ENCODE measurements at places on chromosomes 11 and 22.

- peak overlapping the region; percentile 83 for H3K27ac ChIP-seq
- H3K4me1 ChIP-seq, result peaks cover 24% of the 10 kb centered on the region
- no peaks in the 10 kb centered on the region for H3K27me3 ChIP-seq
These were observed 862 bp downstream of the TPP1 start for GRCh38 chr11:6618117-6619003.

DNA sequence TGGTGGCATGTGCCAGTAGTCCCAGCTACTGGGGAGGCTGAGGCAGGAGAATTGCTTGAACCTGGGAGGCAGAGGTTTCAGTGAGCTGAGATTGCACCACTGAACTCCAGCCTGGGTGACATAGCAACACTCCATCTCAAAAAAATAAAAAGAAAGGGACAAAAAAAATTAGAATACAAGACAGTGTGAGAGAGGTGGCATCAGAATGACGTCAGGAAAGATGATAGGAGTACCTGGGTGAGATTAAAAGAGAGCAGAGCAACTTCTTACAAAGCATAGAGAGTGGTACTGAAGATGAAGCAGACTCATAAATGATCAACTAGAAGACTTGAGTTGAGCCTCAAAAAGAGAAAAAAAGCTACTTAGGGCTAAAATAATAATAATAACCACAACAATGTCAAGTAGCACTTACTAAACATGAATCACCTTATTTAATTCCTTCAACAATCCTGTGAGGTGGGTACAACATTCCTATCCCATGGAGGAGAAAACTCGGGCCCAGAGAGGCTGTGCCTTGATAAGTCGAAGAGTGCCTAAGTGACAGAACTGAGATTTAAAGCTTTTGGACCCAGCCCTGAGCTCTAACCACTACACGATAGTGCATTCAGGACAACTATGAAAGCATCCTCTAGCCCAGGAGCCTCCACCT, 5.2 kb upstream of the SLN start:
- no peak overlapping the region for H3K27ac ChIP-seq
- no peak overlapping the region for H3K4me3 ChIP-seq
- H3K36me3 ChIP-seq, result no peaks in the 10 kb centered on the region
- H3K4me1 ChIP-seq, result no peaks in the 10 kb centered on the region

GRCh38 chr11:95595541-95595940, 194.0 kb downstream of the FAM76B start:
- no peaks in the 10 kb centered on the region for H3K27me3 ChIP-seq
- DNase-seq, result no peak
- no peaks in the 10 kb centered on the region for H3K4me1 ChIP-seq
- no peak overlapping the region for H3K27ac ChIP-seq
- no peaks in the 10 kb centered on the region for H3K36me3 ChIP-seq

DNA sequence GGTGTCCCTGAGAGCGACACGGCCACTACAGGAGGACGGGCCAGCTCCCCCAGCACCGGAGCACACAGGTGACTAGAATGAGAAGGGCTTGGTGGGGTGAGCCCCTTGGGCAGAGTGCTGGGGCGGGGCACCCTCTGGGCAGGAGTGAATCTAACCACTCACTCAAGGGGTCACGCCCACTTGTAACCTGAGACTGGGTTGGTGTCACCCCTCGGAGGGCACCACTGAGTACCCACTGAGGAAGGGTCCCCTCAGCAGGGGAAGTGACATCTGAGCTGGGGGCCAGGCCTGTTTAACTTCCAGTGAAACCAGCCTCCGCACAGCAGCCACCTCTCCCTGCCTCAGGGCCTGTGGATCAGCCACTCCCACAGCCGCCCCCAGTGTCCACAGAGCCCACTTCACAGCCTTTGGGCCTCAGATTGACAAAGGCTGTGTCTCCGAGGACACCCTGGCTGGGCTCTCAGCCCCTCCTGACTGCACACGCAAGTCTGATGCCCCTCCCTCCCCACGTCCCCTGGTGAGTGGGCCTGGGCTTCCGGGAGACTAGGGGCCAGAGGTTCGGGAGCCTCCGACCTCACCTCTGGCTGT, 5.6 kb downstream of the GATD1 start:
- H3K27me3 ChIP-seq, result no peaks in the 10 kb centered on the region
- DNase-seq, result no peak
- peaks cover 21% of the 10 kb centered on the region for H3K4me1 ChIP-seq
- no peak overlapping the region for H3K27ac ChIP-seq
- H3K36me3 ChIP-seq, result peaks cover 65% of the 10 kb centered on the region
- H3K4me3 ChIP-seq, result no peak overlapping the region

DNA sequence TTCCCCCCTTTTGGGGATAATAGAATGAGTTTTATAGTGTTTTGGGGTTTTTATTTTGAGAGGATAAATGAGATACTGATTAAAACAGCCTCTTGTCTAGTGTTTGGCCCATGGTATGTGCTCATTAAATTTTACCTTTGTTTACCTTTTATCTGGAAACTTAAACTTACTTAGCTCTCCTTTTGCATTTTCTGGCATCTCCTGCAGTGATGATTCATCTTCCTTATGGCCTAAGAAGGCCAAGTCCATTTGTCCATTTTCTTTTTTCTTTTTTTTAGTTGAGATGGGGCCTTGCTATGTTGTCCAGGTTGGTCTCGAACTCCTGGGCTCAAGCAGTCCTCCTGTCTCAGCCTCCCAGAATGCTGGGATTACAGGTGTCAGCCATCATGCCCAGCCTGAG, 156.3 kb downstream of the COMMD9 start:
- no peak overlapping the region for H3K4me3 ChIP-seq
- H3K4me1 ChIP-seq, result no peaks in the 10 kb centered on the region
- H3K36me3 ChIP-seq, result no peaks in the 10 kb centered on the region

GRCh38 chr11:103662880-103663279, 373.6 kb upstream of the DDI1 start:
- no peaks in the 10 kb centered on the region for H3K36me3 ChIP-seq
- no peak overlapping the region for H3K27ac ChIP-seq
- DNase-seq, result no peak
- no peak overlapping the region for H3K4me3 ChIP-seq
- no peaks in the 10 kb centered on the region for H3K27me3 ChIP-seq

- DNase-seq, result peak; percentile 4
- H3K27me3 ChIP-seq, result no peaks in the 10 kb centered on the region
- H3K4me3 ChIP-seq, result no peak overlapping the region
These were observed 48.1 kb upstream of the SPATA19 start for GRCh38 chr11:133893381-133893780.

GRCh38 chr22:40857309-40857855, 434 bp downstream of the XPNPEP3 start:
- H3K4me1 ChIP-seq, result peaks cover 46% of the 10 kb centered on the region
- no peak for DNase-seq
- peak overlapping the region; percentile 98 for H3K27ac ChIP-seq
- no peaks in the 10 kb centered on the region for H3K27me3 ChIP-seq
- H3K36me3 ChIP-seq, result peaks cover 22% of the 10 kb centered on the region

Measured in heart left ventricle (tissue), 16 donors.